Lung microvascular endothelial cell (primary cell): ENCODE measurements at places on chromosomes 7 and 10.

DNA sequence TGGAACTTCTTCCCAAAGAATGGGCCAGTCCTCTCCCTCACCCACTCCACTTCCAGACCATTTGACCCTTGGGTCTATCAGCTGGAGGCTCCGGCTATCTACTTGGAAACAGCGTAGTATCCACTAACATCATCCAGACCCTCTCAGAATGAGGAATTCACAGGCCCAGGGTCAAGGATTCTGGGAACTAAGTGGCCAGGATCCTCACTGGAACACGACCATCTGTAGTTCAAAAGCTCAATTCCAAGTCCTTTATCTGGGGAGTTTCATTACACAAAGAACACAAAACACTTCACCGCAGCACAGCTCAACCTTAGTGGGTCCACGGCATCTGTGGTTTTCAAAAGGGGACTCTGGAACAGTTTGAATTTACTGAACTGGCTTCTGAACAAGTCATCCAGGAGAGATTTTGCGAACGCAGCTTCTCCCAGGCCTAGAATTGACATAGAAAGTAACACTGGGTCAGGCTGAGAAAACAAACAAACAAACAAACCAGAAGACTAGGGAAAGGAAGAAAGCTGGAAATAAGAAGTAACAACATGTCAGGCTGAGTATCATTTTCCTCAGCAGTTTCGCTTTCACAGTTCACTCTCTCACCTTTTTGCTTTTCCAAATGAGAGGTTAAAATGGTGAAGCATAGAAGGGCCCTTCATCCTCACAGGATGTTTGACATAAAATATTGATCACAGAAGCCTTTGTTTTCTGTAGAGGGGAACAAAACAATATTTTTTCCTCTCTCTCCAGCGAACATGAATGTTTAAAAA lies 57.6 kb upstream of the USP6NL start:
- no peak for DNase-seq

- DNase-seq = no peak
These were observed 169.7 kb downstream of the RNLS start for GRCh38 chr10:88413412-88413811.

- DNase-seq = no peak
These were observed 123.4 kb downstream of the MAD1L1 start for GRCh38 chr7:2109251-2109872.

- DNase-seq = peak; percentile 72
These were observed 519 bp downstream of the PITRM1 start for GRCh38 chr10:3172081-3172445.

- no peak for DNase-seq
These were observed 759.3 kb downstream of the LRMDA start for GRCh38 chr10:76190634-76191270.

DNA sequence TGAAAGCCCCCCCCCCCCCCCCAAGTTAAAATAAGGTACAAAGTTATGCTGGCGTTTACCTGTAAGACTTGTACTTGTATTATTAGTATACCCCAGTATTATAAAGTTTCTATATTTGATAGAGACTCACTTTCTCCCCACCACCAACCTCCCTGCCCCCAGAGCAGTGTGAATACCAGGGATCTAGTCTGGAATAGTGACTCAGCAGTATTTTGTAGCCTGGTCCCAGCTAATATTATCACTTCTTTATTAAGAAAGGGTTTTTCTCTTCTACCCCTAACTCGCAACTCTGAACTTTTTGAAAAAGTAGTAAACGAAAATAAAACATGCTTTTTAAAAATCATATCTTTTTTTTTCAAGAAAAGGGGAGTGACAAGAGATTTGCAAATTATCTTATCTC lies 26.7 kb downstream of the GLI3 start:
- DNase-seq = no peak

GRCh38 chr7:54964136-54964535 lies 54.7 kb upstream of the EGFR start:
- no peak for DNase-seq

DNA sequence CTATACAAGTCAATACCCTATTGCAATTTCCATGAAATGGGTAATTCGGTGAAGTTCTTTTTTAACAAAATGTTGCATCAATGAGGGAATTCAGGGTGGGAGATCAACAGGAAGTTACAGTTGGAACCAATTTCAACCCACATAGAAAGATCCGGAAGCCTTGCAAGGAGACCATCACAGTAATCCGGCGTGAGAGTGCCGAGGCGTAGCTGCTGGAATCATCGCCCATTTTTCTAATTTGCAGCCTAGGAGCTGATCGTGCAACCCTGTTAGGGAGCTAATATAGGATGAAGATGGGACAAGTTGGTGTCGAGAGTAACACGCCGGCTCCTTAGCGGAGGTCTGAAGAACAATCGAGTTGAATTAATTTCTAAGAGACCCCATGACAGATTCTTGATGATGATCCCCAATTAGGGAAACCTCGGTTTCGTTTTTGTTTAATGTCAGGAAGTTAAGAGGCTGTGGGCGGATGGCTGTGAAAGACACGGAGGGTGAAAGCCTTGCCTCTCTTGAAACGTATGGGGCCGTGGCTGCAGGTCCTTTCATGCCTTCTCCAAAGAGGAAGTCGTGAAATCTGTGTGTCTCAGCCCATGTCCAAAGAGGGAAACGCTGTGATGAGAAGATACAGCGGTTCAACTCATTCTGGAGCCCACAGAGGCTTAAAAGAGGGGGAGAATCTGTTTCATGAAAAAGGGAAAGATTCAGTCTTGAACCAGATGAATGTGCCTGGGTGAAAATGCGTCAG lies 51.2 kb upstream of the CARD11 start:
- no peak for DNase-seq

DNA sequence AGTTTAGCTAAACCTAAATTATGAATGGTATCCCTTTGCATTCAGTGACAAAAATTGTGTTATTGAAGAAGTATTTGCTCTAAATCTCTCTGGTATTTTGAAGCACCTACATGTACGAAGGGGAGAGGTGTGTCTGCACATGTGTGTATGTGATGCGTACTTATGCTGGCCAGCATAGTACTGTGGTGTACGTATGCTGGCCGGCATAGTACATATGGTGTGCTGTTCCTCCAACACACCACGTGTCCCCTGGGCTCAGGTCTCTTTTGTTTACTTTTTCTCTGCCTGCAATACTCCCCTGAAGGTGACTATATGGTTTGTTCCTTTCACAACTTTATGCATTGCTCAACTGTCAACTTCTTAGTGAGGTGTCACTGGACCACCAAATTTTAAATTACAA lies 360.3 kb downstream of the CRPPA start:
- DNase-seq = no peak

GRCh38 chr10:6891924-6892323 lies 311.8 kb upstream of the PRKCQ start:
- DNase-seq = no peak

GRCh38 chr10:49509771-49510303 lies 29.1 kb downstream of the ERCC6 start:
- no peak for DNase-seq

- peak; percentile 67 for DNase-seq
These were observed 38.0 kb downstream of the USP6NL start for GRCh38 chr10:11573497-11573896.

- DNase-seq = no peak
These were observed 62.0 kb upstream of the CAMK2B start for GRCh38 chr7:44387389-44387788.

DNA sequence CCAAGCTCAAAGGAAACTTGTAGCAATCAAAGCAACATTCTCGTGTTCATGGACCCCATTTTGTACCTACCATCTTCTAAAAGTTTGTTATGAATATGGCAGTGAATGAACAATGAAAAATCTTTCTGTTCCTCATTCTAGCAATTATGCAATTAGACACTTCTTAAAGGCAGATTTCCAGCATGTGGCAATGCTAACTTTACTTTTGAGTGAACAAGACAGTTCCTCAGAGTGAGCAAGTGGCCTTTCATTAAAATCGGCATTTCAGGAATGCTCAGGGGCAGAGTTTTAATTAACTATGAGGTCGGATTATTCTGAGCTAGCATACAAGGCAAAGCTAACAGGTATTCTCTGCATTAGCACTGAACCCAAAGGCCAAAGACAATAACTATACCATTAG lies 48.4 kb upstream of the NFE2L3 start:
- no peak for DNase-seq

DNA sequence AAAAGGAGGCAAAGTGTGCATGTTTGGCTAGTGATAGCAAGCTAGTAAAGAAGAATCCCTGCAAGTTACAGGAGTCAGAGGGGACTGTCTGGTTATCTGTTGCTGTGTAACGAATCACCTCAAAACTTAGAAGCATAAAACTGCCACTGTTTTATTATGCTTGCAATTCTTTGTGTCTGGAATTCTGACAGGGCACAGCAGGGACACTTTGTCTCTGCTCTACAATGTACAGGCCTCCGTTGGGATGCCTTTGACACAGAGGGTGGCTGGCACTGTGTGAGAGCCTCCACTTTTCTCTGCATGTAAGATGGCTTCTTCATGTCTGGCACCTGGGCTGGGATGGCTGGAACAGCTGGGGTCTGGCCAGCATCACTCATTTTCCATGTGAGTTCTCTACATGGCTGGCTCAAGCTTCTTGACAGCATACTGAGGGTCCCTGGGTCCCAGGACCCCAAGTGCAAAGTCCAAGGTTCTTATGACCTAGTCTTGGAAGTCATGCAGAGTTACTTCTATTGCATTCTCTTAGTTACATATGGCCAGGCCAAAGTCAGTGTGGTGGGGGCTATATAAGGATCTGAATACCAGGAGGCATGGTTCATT lies 276.9 kb downstream of the RPS24 start:
- no peak for DNase-seq

- peak; percentile 60 for DNase-seq
These were observed 101.1 kb upstream of the ABCB5 start for GRCh38 chr7:20514364-20514763.

GRCh38 chr7:16422917-16423316 lies 1.6 kb upstream of the CRPPA start:
- DNase-seq = no peak

GRCh38 chr10:80598951-80599350 lies 61.2 kb downstream of the SH2D4B start:
- no peak for DNase-seq

GRCh38 chr7:157274991-157275427 lies 61.8 kb upstream of the DNAJB6 start:
- DNase-seq = no peak

GRCh38 chr10:88841316-88842111 lies 10.1 kb downstream of the ANKRD22 start:
- no peak for DNase-seq

DNA sequence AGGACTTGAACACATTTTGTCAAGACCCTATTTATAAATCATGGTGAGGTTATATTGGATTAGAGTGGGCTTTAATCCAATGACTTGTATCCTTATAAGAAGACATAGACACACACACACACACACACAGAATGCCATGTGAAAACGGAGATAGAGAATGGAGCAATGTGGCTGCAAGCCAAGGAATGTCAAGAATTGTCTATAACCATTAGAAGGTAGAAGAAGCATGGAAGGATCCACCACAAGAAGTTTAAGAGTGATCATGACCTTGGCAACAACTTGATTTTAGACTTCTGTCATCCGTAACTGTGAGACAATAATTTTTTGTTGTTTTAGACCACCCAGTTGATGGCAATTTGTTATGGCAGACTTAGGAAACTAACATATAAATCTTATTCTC lies 514.2 kb downstream of the TFEC start:
- DNase-seq = no peak

GRCh38 chr10:110225756-110226542 lies 18.5 kb downstream of the MXI1 start:
- DNase-seq = peak; percentile 92

DNA sequence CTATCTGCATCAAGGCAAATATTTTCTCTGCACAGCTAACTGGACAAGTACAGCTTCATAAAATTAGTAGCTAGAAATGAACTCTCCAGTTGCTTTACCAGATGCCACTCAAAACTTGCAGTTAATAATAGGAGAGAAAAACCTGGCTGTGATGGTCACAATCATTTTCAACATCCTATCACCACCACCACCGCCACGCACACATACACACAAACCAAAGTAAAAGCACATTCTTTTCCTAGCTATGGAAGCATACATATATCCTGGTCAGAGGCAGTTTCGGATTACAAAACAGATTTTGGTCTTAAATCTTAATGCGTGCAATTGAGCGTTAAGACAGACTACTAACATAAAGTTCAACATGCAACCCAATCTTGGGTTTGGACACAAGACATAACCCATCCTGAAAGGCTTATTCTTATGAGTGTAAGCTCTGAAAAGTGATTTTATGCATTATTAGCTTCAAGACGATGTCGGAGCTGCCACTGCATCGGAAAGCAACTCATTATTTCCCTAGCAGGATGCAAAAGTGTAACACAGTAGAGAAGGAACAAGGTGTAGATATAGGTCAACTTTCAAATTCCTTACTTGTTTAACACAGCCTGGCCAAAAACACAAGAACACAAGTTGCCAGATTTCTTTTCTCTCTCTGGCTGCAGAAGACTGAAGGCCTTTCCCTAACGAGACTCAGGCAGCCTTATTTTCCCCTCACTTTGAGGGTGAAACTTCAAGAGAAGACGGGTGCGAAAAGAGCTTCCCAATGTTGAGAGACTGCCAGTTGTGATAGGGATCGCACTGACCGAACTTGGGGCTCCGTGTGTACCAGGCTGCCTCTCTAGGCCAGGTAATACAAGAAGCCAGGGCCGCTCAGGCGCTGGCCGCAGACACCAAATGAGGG lies 1.2 kb downstream of the CACUL1 start:
- peak; percentile 38 for DNase-seq

DNA sequence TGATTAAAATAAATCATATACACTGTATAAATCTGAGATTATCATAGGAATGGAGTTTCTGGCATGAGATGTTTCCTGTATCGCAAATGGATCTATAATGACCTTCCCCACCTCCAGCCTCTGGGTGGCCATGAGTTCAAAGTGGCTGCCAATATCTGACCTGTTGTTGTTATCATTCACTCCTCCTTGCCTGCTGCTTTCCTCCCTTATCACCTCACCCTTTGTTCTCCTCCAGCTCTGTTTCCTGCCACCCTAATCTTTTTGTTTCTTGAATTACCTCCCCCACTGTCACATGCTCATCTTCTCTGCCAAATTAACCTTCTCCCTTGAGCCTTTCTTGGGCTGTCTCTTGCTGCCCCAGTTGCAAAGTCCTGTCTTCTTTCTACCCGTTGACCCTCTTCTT lies 12.0 kb downstream of the SCD start:
- DNase-seq = peak; percentile 28

GRCh38 chr7:109376576-109376975 lies 806.9 kb downstream of the DNAJB9 start:
- no peak for DNase-seq

GRCh38 chr7:44285561-44285960 lies 39.8 kb downstream of the CAMK2B start:
- no peak for DNase-seq

DNA sequence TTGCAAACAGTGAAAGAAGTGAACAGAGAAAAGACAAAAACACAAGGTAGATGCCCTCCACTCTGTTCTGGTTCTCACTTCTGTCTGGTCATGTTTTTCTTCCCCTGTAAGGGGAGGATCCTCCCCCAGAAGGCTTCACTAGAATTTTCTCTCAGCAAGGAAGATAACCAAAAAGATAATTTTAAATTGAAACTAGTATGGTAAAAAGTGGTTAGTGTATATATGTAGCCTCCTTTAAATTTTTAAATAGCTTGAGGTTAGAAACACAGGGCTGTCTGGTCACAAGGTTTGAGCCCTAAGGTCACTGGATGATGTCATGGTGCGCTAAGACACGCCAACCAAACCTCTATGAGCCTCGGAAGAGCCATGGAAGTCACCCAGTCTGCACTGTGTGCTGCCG lies 5.6 kb upstream of the PKD1L1 start:
- DNase-seq = no peak

- no peak for DNase-seq
These were observed 32.8 kb upstream of the TMEM106B start for GRCh38 chr7:12178317-12178716.

- DNase-seq = no peak
These were observed 62.3 kb downstream of the LHPP start for GRCh38 chr10:124523901-124524300.
